ENCODE measurements at places on chromosomes 12 and 14.

- no peak for DNase-seq
Observed at GRCh38 chr14:99234961-99235571, 36.9 kb downstream of the BCL11B start.

DNA sequence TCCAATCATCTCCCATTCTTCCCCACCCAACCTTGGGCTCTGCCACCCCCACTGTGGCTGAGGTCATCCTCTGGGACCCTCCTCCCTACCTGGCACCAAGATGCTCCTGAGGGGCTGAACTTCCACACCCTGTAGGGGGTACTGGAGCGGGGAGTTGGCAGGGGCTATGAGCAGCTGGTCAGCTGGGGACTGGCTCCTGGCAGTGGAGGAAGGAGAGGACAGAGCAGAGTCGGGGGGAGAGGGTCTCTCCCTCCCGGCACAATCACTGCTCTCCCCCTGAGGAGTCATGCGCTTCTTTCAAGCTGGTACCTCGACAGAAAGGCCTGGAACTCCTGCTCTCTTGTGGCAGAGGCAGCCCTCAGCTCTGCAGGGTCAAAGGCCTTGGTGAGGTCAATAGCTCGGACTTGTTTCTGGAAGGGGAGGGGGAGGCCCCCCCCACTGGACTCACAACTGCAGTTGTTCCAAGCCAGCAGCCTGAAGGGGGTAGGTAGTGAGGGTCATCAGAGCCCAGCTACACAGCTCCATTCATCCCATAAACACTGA, 2.0 kb downstream of the B4GALNT1 start:
- DNase-seq: no peak

- no peak for DNase-seq
Observed at GRCh38 chr12:2169489-2169888, 116.7 kb downstream of the CACNA1C start.

DNA sequence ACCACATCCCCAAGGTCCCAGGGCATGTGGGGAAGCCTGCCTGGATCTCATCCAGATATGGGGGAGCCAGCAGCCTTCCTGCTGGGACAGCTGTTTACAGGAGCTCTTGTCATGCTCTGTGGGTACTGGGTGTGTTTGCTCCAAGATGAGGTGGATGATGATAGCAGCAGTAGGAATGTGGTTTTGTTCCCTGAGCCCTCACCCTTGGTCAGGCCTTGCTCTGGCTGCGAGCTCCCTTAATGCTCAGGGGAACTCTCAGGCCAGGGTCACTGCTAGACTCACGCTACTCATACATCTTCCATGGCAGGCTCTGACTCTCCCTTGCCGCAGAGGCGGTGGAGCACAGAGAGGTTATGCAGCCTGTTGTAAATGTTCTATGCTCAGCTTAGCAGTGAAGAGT, 990.3 kb downstream of the AACS start:
- no peak for DNase-seq

DNA sequence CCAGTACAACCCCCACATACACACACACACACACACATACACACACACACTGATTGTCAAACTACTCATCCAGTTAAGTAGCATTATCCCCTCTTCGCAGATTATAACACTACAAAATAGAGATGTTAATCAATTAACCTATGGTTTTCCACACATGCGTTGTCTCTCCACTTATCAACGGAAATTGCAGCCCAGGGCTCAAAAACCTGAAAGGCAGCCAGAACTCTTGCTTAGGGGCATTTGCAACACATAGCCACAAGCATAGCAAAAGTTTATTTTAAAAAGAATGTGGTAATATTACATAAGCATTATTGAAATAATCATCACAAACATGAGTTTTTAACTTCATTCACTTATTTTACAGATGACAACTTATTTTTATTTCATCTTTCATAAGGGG, 265.8 kb downstream of the SLC16A7 start:
- no peak for DNase-seq

DNA sequence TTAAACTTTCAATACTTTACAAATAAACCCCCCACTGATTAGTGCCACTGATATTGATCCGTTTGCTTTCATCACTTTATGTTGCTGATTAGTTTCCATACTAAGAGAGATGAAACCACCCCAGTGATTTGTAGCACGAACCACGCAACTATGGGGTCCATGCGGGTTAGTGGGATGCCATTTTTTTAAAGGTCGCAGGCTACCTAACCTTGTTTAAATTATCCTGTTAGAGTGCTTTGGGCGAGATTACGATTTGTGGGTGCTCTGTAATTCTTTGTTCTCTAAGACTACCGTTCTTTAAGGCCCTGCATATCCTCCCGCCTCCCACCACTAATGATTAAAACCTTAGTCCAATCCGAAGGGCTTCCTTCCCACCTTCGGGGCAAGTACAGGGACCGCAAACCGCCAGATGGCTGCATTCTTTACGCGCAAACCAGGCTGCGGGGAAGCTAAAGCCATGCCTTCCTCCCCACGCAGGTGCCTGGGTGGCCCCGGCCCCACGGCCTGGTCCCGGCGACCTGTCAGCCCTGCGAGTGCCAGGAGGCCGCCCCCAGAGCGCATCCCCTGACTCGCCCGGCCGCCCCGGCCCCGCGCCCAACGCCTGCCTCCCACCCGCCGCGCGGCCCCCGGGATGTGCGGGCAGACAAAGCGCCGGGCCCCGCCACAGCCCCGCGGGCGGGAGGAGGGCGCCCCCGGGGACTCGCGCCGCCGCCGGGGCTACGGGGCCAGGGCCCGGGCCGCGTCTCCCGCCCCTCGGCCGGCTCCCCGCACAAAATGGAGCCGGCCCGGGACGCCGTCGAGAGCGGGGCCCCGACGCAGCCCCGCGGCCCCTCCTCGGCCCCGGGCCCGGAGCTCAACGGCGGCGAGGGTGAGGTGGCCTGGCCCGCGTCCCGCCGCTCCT, 759 bp downstream of the NFYB start:
- DNase-seq: no peak

- DNase-seq: no peak
Observed at GRCh38 chr12:114163771-114164170, 197.6 kb upstream of the RBM19 start.

Measured in thoracic aorta (tissue), 2 donors.